Inflammatory macrophage (primary cell): ENCODE measurements at places on chromosomes 4 and X.
A peak's percentile ranks its signal among the peaks of the same experiment; 100 is the strongest.

- DNase-seq: no peak
Observed at GRCh38 chrX:115259238-115259875, 25.5 kb upstream of the LRCH2 start.

GRCh38 chrX:136574548-136574947, 42.5 kb downstream of the VGLL1 start:
- no peak for DNase-seq

DNA sequence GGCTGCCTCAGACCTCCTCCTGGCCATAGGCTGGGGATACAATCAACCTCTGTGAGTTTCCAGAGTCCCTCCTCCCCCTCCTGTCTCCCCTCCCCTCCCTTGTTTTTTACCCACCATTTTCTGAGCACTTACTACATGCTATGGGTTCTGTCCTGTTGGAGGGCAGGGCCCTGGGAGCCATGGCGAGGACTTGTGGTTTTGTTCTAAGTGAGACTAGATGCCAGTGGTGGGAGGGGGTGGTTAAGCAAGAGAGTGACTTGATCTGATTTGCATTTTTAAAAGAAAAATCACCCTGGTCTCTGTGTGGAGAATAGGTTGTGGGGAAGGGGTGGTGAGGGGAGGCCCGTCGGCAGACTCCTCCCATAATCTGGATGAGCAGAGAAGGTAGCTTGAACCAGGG, 39.5 kb downstream of the EFNB1 start:
- peak; percentile 6 for DNase-seq

- DNase-seq: no peak
Observed at GRCh38 chr4:89739311-89739988, 97.5 kb downstream of the SNCA start.

DNA sequence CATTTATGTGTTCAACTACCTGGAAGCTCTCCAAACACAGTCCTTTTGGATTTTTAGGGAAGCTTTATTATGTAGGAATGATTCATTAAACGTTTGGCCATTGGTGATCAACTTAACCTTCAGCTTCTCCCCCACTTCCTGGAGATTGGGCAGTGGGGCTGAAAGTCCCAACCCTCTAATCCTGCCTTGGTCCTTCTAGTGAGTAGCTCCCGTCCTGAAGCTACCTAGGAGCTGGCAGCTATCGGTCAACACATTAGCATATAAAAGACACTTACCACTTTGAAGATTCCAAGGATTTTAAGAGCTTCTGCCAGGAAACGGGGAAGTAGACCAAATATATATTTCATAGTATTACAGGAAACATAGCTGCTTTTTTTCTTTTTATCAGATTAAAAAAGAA, 69.7 kb downstream of the MCUB start:
- DNase-seq: no peak

- DNase-seq: peak; percentile 8
Observed at GRCh38 chr4:37827030-37827685, 672 bp downstream of the PGM2 start.
